Epithelial cell of umbilical artery (primary cell): ENCODE measurements at places on chromosomes 11 and 22. TPM values are rescaled to one million over a fixed set of nuclear protein-coding genes. Genes with fewer than 3 reads are reported as not detected.

The MRPL40 gene
- 32.7 and 40.3 TPM in 2 replicates for total RNA-seq

The TRIM29 gene
- not detected in 2 replicates for total RNA-seq

The SCGB2A2 gene
- not detected in 2 replicates for total RNA-seq

The IL17REL gene
- total RNA-seq, result 0.15 TPM in 1 of 2 replicates, not detected in the other
